Motor neuron (in vitro differentiated cells): ENCODE measurements at places on chromosomes 5 and 9. TPM values are rescaled to one million over a fixed set of nuclear protein-coding genes. Genes with fewer than 3 reads are reported as not detected.

The HSPB3 gene
- not detected in 2 replicates for total RNA-seq

The FBP2 gene
- not detected in 2 replicates for total RNA-seq

GRCh38 chr5:157160001-157160400 lies 6.1 kb downstream of the GARIN3 start:
- no peak for ATAC-seq

DNA sequence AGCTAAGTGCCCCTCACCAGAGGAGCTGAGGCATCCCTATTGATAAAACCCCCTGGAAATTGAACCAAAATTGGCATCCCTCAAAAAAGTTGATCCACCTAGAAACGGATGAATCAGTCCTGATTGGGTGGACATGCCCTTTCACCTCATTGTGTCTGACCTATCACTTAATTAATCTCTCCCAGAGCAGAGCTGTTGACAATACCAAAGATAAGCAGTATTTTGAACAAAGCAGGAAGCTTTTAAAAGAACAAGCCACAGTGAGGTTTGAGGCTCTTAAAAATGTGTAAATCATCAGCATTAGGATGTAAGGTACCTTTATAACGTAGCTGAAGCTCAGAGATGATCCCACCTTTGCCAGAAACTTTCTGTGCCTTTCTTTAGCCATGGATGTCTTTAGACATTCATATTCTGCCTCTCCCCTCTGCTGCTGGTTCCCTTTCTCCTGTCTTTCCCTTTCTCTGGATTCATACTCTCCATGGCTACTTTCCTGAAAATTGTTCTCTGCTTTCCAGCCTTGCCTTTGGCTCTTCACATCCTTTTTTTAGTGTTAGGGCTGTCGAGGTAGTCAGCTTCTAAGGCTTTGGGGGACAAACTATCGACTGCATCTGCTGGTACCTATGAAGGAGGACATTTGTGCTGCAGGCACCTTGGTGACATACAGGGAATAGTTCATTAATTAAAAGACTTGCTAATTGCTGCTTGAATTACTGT lies 7.8 kb upstream of the LHX2 start:
- no peak for ATAC-seq
